ENCODE measurements at places on chromosomes 12 and 14.
A peak's percentile ranks its signal among the peaks of the same experiment; 100 is the strongest.

DNA sequence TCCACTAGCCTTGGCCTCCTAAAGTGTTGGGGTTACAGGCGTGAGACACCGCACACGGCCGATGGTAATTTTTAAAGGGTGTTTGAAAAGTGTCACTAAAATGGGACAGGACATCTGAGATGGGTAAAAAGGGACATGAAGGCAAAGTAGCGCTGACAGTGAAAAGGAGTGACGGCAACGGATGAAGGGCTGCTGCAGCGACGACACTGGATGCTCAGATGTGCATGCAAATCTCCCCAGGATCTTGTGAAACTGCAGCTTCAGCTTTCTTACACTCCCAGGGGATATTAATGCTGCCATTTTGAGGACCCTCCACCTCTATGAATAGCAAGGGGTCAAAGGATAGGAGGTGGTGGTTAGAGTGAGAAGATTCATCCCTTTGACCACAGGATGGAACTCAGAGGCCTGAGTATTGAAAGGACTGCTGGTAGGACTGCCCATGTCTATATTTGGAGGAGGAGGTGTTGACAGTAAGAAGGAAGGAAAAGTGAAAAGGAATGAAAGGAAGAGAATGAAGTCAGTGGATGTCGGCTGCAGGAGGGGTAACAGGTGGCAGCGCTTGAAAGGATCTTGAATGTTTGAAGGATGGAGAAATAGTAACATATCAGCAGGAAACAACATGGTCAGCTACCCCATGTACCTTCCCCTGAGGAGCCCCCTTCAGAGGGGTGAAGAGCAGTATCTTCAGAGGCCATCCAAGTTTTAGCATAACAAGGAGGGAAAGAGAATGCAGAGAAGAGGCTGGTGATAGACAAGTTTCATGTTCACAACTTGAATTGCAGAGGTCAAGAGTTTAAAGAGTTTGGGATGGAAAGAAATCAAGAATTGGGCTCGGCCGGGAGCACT lies 37.1 kb downstream of the CLIP1 start:
- DNase-seq = no peak

- DNase-seq = peak; percentile 53
Observed at GRCh38 chr12:111643427-111643826, 42.3 kb downstream of the BRAP start.

- DNase-seq = no peak
Observed at GRCh38 chr14:73211251-73212040, 25.9 kb upstream of the PAPLN start.

GRCh38 chr12:57576613-57577160 lies 14.3 kb upstream of the PIP4K2C start:
- DNase-seq = no peak

- DNase-seq = no peak
Observed at GRCh38 chr12:103846415-103846814, 5.4 kb upstream of the NT5DC3 start.

GRCh38 chr14:102303664-102304063 lies 1.3 kb downstream of the MOK start:
- no peak for DNase-seq

DNA sequence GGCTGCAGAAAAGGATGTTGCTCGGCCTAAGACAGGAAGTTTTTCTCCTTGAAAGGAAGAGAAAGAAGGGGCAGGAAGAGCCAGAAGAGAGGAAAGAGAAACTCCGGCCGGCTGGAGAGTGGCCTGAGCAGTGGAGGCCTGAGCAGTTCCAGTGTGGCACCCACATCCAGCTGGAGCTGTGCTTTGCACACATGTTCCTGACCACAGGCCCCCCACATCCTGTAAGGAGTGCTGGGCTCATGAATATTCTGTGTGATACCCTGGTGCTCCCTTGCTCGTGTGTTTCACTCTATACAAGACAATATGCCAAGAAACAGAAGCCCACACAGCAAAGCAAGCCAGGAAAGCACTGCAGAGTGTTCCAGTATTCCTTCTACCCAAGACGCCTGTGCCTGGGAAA lies 27.1 kb downstream of the POLE start:
- DNase-seq = no peak

- no peak for DNase-seq
Observed at GRCh38 chr14:97149775-97150174, 352.6 kb downstream of the VRK1 start.

GRCh38 chr14:62626416-62626815 lies 418.8 kb downstream of the KCNH5 start:
- DNase-seq = no peak

DNA sequence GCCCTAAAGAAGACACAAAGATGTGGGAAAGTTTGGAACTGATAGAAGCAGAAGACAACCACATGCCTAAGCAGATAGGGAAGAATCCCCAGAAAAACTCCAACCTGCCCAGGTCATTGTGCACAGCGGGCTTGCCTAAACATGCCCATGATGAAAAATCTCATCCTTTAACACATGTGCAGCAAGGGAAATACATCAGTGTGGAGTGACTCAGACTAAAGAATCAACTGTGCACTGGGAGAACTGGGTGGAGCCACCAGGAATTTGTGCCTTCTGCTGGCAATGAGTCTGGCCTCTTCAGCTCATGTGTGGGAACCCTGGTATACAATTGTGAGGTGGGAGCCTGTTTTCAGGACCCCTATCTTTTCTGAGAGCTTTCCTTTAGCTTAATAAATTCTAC lies 398.5 kb downstream of the FSCB start:
- DNase-seq = no peak

DNA sequence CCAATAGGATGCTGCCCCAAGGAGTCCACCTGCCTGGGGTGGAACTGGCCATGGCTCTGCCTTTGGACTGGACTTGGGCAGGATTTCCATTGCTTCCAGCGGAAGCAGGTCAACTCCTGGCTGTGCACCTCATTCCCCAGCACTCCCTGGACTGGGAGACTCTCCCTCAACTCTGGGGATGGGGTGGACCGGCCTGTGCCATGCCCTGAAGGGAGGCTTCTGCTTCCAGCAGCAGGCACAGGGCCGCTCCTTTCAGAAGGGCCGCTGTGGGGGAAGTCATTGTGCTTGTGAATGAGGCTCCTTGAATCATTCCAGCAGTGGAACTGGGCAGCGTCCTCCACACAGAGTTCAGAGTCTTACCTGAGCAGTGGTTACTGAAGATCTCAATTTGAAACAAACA lies 23.0 kb downstream of the TCHP start:
- DNase-seq = no peak

- no peak for DNase-seq
Observed at GRCh38 chr14:37623971-37624370, 28.5 kb downstream of the TTC6 start.

- DNase-seq = no peak
Observed at GRCh38 chr14:24416254-24416931, 13.1 kb downstream of the CBLN3 start.

- no peak for DNase-seq
Observed at GRCh38 chr12:98743362-98743953, 98.4 kb downstream of the APAF1 start.

DNA sequence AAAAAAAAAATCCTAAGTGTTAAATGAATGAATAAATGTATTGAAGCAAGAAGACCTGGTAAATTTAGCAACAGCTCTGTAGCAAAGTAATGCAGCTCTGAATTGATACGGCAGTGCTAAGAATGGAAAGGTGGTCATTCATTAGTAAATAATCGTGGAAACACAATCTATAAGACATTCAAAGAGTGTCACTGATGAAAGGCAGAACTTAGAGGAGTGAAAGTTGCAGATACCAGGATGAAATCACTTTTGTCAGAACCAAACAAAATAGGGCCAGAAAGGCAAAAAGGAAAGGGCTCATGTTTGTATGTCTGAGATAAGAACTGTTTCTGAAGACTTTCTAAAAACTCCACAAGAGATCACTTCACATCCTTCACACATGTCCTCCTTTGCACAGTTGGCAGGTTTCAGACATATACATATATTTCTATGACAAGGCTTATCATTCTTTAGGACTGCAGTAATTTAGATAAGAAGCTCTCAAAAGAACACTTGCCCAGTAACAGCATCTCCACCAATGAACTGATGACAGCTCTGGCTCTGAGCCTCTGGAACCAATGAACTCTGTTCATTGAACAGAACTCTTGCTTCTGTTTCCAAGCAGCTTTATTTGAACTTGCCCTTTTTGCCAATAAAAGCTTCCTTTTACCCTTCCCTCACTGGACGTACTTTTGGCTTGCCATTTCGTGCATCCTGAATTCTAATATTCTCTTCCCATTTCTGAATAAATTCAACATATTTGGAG lies 4.2 kb upstream of the LRR1 start:
- DNase-seq = peak; percentile 68

DNA sequence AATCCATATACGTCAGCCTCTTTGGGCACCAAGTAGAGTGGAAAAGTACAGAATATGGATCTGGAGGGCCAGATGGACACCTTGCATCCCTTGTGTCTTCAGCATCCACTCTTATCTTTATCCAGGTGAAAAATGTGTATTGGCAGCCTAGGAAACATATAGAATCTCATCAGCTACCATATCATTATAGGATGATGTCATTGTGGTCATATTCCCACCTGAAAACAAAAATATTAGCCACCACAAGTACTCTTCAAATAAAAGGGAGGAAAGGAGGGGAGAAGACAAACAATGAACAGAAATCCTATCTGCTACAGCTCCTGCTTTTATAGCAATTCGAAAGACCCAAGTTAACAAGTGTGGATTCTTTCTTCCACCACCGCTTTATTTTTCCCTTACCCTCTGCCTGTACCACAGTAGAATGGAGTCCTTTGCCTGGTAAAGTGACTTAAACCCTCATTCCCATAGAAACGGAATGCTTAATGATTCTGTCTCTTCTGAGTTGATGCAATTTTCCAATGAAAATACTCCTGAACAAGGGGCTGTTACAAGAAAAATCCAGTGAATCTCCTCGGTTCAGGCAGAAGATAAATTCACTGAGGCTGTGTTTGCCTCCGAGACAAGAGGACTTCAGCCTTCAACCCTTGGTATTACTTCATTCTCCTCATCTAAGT lies 13.8 kb upstream of the IL26 start:
- no peak for DNase-seq

DNA sequence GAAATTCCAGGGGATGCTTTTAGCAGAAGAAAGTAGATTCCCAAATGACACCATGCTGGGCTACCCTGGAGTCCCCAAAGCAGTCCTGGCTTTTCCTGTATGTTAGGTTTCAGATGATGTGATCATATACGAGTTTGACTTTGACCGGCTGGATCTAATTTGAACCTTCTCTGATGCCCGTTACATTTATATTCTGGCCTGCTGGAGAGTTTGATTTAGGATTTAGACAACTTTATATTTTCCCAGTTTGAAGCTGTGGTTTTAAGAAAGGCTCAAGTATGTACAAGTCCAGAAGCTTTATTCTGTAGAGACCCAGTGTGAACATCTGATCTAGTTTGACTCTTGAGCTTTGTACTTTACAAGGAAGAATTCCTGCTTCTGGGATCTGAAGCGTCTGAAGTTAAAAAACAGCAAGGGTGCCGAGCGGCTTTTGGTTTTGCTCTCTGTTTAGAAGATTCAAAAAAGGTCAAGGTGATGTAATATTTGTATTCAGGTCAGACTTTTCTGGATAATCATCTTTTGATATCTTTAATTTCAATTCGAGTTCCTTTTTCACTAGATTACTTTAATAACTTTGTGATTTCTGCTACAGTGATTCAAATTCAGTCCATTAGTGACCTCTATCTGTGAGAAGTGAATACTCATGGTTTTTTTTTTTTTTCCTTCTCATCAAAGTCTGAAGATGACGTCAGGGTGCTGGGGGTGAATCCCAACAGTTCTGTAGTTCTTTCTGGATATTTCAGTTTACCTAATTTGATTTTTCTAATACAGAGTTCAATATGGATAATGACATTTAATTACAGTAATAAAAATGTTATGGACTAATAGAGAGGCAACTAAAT lies 6.3 kb downstream of the FLRT2 start:
- no peak for DNase-seq

- no peak for DNase-seq
Observed at GRCh38 chr12:99119449-99119848, 474.4 kb downstream of the APAF1 start.

- no peak for DNase-seq
Observed at GRCh38 chr12:115771065-115771464, 506.4 kb downstream of the MED13L start.

DNA sequence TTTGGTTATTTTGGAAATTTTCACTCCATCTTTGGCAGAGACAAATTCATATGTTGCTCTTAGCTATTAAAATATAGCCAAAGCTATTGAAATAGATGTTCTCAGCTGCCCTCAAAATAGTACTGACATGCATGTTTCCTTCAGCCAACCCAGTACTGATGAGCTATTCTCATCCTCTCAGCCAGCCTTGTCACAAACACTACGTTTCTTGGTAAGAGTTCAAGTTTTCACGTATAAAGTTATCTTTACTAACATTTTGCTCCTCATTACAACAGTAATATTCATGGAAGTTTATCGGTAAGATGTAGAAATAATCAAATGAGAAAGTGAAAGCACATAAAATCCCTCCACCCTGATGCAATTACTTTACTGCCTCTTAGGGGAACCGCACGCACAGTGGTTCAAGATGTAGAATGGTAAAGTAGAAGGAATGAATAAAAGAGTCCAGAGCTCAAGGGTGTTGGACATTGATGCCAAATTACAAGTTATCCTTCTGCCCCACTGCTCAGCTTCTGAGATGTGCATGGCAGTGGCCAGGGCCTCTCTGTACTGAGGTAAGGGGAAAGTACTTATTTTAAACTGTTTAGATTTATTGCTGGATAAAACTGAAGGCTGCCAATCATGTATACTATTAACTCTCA lies 20.7 kb downstream of the GCH1 start:
- DNase-seq = no peak

GRCh38 chr12:6662602-6662905 lies 365 bp downstream of the ING4 start:
- no peak for DNase-seq

DNA sequence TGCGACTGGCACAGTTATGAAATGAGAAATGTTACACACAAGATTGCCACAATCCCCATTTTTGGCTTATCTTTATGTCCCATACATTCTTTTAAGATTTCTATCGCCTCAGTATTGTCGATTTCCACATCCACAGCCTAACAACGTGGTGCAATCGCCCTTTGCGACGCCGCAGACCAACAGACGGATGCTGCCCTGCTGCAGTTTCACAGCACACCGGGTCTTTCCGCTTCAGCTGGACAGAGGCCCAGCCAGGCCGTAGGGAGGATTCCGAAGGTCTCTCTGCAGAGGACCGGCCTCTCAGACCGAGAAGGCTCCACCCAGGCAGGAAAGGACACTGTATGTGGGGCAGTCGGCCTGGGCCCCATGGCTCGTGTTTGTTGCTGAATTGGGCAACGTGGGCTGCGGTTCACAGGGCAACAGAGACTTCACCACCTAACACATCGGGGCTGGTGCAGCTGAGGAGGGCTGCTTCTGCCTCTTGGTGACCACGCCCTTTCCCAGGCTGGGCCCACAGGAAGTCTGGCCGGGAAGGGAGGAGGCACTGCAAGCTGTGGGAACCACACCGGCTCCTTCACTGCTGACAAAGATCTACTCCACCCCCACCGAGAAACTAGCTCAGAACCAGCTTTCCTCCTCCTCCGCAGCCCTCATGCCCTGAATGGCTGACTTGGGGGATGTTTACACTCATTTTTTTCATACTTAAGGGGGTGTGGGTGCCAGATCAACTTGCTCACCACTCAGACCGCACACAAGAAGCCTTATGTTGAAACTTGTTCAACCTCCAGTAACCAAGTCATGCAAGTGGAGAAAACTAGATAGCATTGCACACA lies 32.9 kb upstream of the MDM1 start:
- peak; percentile 92 for DNase-seq
